Left ventricle myocardium superior (tissue), 1 donor: ENCODE measurements at places on chromosomes 1 and 21. TPM values are rescaled to one million over a fixed set of nuclear protein-coding genes. Genes with fewer than 3 reads are reported as not detected.

- DNase-seq: no peak
Measured at GRCh38 chr1:89733748-89734147, 87.1 kb upstream of the LRRC8D start.

DNA sequence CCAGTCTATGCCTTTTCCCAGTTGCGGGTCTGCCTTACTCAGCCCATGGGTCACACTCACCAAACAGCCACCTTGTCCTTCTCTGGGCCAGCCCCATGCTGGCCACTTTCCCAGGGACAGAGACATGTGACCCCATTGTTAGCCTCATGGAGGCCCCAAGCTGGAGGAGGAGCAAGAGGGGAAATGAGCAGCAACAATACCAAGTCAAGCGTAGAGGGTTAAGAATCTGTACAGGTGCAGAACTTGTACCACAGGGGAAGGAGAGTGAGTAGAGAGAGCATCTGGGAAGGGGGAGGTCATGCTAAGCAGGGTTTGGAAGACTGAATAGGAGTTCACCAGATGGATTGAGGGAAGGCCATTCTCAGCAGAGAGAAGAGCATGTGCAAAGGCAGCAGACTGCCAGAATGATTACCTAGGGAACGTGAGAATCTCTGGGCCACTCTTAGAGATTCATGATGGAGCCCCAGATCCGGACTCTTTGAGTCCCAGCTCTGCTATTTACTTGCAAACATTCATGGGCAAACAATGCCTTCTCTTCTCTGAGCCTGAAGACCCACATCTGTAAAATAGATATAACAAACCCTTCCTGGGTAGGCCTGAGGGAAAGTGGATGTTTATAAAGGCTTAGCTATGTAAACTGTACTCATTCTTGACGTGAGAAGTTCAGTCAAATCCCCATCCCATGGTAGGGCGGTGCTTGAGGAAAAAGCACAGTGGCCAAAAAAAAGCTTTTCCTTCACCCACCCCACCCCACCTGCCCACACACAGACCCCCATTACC is 2.8 kb upstream of the SLC2A1 start:
- DNase-seq: no peak

Gene SPRR1B
- total RNA-seq: not detected

DNA sequence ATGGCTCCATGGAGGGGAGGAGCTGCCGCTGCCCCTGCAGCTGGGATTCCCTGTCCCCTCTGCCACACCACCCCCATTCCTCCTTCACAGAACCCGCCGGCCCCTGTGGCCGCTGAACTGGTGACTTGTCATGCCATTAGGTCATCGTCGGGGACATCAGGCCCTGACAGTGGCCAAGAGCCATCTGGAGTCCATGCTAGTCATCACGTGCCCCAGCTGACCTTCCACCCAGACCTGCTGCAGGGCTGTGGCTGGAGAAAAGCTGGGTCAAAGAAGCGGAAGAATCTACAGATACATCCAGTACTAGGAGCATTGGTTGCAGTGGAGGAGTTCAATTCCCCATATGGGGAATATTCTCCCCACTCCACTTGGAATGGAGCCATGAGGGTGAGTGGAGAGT is 78.1 kb downstream of the KCNJ15 start:
- DNase-seq: no peak

GRCh38 chr1:92211166-92211565 is 6.5 kb upstream of the C1orf146 start:
- DNase-seq: no peak

Gene ZBTB17
- 27.3 TPM for total RNA-seq

GRCh38 chr21:29454179-29454578 is 155.5 kb downstream of the BACH1 start:
- no peak for DNase-seq
